Activated CD8-positive, alpha-beta memory T cell treated with anti-CD3 and anti-CD28 coated beads, Interleukin-2, amount 10 ng/mL, durations not matched to agents 7 days and 5 days (primary cell): ENCODE measurements at places on chromosomes 4 and X. TPM values are rescaled to one million over a fixed set of nuclear protein-coding genes. Genes with fewer than 3 reads are reported as not detected.

DNA sequence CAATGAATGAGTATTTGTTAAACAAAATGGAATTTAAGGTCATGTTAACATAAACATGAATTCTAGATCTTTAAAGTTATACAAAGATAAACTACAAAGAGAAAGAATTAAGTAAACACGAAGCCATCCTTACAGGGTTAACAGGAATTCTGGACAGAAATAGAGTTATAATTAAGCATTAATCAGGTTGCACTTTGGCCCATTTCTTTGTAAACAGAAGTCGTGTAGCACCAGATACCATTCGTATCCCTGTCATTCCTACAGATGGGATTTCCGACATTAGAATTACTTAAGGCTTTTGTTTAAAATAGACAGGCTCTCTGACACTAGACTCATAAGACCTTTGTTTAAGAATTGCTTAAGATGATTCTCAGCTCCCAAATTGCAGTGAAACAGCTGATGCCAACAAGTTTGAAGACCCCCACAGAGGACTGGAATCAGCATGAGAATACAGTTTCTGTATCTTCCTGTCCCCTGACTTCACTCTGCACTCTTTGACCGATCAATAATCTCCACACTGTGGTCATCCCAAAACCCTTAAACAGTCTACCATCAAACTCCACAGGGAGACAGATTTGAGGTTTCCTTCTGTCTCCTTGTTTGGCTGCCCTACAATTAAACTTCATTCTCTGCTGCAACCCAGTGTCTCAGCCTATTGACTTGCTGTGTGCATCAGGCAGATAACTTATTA is 22.3 kb upstream of the TMEM150C start:
- DNase-seq: no peak

DNA sequence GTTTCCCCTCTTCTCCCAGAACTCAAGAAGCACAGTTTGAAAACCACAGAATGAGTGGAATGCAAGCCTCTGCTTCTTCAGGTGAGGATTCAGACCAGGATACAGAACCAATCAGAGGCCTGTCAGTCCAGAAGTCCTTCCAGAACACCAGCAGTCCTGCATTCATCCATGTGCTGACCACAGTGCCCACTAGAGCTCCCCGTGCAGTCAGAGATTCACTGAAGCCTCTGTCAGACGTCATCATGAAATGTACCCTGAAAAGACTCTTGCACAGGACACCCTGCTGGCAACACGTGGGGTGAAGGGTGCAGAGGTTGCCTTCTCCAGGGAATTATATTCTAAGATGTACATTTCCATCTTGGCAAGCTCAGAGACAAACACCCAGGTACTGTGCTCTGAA is 75.9 kb upstream of the LSM6 start:
- no peak for DNase-seq

Gene INPP4B
- total RNA-seq: 29.7 TPM

Gene PRAF2
- 21.4 TPM for total RNA-seq
